Thoracic aorta endothelial cell (primary cell): ENCODE measurements at places on chromosomes 16 and 17. TPM values are rescaled to one million over a fixed set of nuclear protein-coding genes. Genes with fewer than 3 reads are reported as not detected.

Gene CCL3
- not detected in 2 replicates for total RNA-seq

Gene KRTAP4-16
- not detected in 2 replicates for total RNA-seq

Gene ASB16
- total RNA-seq: not detected in 2 replicates

Gene IRX5
- total RNA-seq: 0.22 and 0.93 TPM in 2 replicates

Gene LRRC37A
- total RNA-seq: 2.9 and 8.2 TPM in 2 replicates

Gene THOC6
- total RNA-seq: 19.1 and 27.9 TPM in 2 replicates

Gene CLEC18B
- 0.22 and 0.40 TPM in 2 replicates for total RNA-seq

Gene PTGES3L
- 0.22 and 0.27 TPM in 2 replicates for total RNA-seq

Gene HCFC1R1
- total RNA-seq: 7.4 and 9.3 TPM in 2 replicates

Gene HOXB2
- total RNA-seq: 6.8 and 8.1 TPM in 2 replicates

Gene EPX
- not detected in 2 replicates for total RNA-seq

Gene GNGT2
- total RNA-seq: 3.2 and 3.3 TPM in 2 replicates

Gene P2RX1
- total RNA-seq: not detected in 2 replicates

Gene ICAM2
- 898 and 963 TPM in 2 replicates for total RNA-seq

Gene MVP
- total RNA-seq: 153 and 184 TPM in 2 replicates

Gene C1QTNF8
- not detected in 2 replicates for total RNA-seq

Gene TAT
- total RNA-seq: not detected in 2 replicates

Gene CLEC19A
- total RNA-seq: not detected in 2 replicates

Gene MYH2
- not detected in 2 replicates for total RNA-seq

Gene CETP
- 0.13 and 0.43 TPM in 2 replicates for total RNA-seq

Gene B3GNT9
- total RNA-seq: 1.9 and 4.3 TPM in 2 replicates

Gene CCL14
- 30.2 and 51.3 TPM in 2 replicates for total RNA-seq

Gene MYO15A
- 0.22 and 0.27 TPM in 2 replicates for total RNA-seq

Gene TP53TG3F
- not detected in 2 replicates for total RNA-seq

Gene CHD9NB
- total RNA-seq: 1.4 and 1.5 TPM in 2 replicates

Gene CCL23
- total RNA-seq: 2.4 and 5.9 TPM in 2 replicates

Gene MMP2
- 135 and 238 TPM in 2 replicates for total RNA-seq

Gene RIPOR1
- 92.2 and 93.4 TPM in 2 replicates for total RNA-seq

Gene UMOD
- total RNA-seq: not detected in 2 replicates

Gene LPCAT2
- total RNA-seq: 77.0 and 80.3 TPM in 2 replicates

Gene SLC26A11
- total RNA-seq: 10.6 and 13.2 TPM in 2 replicates

Gene KIF2B
- not detected in 2 replicates for total RNA-seq

Gene CDRT4
- 4.9 and 14.3 TPM in 2 replicates for total RNA-seq

Gene TMUB2
- total RNA-seq: 17.7 and 20.2 TPM in 2 replicates

Gene SMARCE1
- total RNA-seq: 120 and 125 TPM in 2 replicates

Gene CHST6
- total RNA-seq: 0.40 and 1.3 TPM in 2 replicates

Gene TEKT1
- total RNA-seq: not detected in 2 replicates

Gene IL21R
- 0.07 TPM in 1 of 2 replicates, not detected in the other for total RNA-seq

Gene TPPP3
- total RNA-seq: 0.07 TPM in 1 of 2 replicates, not detected in the other

Gene SGCA
- not detected in 2 replicates for total RNA-seq

Gene SPATA32
- not detected in 2 replicates for total RNA-seq

Gene PYCARD
- total RNA-seq: 28.4 and 51.2 TPM in 2 replicates

Gene SLFN13
- total RNA-seq: 2.5 and 4.3 TPM in 2 replicates

Gene CNTNAP1
- 29.8 and 35.5 TPM in 2 replicates for total RNA-seq

Gene CDRT15L2
- not detected in 2 replicates for total RNA-seq

Gene TBX2
- total RNA-seq: 0.13 TPM in 1 of 2 replicates, not detected in the other

Gene SCN4A
- total RNA-seq: 0.07 and 0.13 TPM in 2 replicates

Gene RAC3
- 21.4 and 23.1 TPM in 2 replicates for total RNA-seq

Gene INCA1
- 0.22 and 0.27 TPM in 2 replicates for total RNA-seq

Gene DOC2B
- total RNA-seq: under 0.01 and 0.14 TPM in 2 replicates

Gene ABCC6
- total RNA-seq: under 0.01 and 0.57 TPM in 2 replicates

Gene JMJD8
- total RNA-seq: 34.8 and 47.0 TPM in 2 replicates

Gene EVPLL
- not detected in 2 replicates for total RNA-seq

Gene TPSB2
- not detected in 2 replicates for total RNA-seq

Gene KRT31
- total RNA-seq: not detected in 2 replicates

Gene PIK3R5
- not detected in 2 replicates for total RNA-seq

Gene NPIPA2
- 0.36 and 0.40 TPM in 2 replicates for total RNA-seq

Gene C16orf96
- total RNA-seq: 0.07 TPM in 1 of 2 replicates, not detected in the other

Gene WSCD1
- total RNA-seq: 49.9 and 53.8 TPM in 2 replicates
